A549 (cell line): ENCODE measurements at places on chromosomes 5 and 9. TPM values are rescaled to one million over a fixed set of nuclear protein-coding genes. Genes with fewer than 3 reads are reported as not detected.

GFI1B gene
- not detected in 3 replicates for polyA plus RNA-seq

BTNL3 gene
- polyA plus RNA-seq = not detected in 3 replicates

PCDHGA10 gene
- polyA plus RNA-seq = 0.01 TPM in 1 of 3 replicates, not detected in the others

MARCOL gene
- polyA plus RNA-seq = 0.06 to 0.14 TPM (median 0.11 TPM) in 3 replicates

TICAM2 gene
- 0.37 to 0.77 TPM (median 0.49 TPM) in 3 replicates for polyA plus RNA-seq

FGF18 gene
- polyA plus RNA-seq = 0.09 to 0.34 TPM (median 0.18 TPM) in 3 replicates

PRRX2 gene
- polyA plus RNA-seq = 2.2 to 2.7 TPM (median 2.3 TPM) in 3 replicates

GRCh38 chr5:150139334-150139733, 16.3 kb downstream of the PDGFRB start:
- no peak for DNase-seq

- no peak for DNase-seq
Measured at GRCh38 chr5:130335117-130335516, 430.9 kb downstream of the CHSY3 start.

GRCh38 chr5:169287529-169287928, 13.4 kb downstream of the SLIT3 start:
- no peak for DNase-seq

DNA sequence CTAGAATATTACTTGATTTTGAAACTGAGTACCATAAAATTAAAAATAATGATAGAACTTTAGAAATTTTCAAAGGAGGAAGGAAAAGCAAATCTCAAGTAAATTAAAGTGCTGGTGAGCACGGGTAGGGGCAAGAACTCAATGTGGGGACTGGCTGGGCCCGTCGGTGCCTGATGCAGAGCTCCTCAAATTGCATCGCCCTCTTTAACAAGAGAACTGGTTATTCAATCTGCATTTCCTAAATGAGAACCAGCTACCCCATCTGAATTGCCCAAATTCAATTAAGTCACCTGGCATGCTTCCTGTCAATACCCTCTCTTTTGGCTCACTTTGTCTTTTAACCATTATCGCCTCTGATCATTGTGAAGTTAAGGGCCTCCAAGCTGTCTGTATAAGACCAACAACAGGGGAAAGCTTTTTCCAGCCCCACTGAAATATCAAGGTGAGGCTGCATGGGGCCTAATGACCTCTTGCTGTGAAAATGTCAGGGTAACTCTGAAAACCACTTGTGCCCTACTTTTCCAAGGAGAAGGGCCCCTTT, 316.7 kb downstream of the SLIT3 start:
- no peak for DNase-seq

DNA sequence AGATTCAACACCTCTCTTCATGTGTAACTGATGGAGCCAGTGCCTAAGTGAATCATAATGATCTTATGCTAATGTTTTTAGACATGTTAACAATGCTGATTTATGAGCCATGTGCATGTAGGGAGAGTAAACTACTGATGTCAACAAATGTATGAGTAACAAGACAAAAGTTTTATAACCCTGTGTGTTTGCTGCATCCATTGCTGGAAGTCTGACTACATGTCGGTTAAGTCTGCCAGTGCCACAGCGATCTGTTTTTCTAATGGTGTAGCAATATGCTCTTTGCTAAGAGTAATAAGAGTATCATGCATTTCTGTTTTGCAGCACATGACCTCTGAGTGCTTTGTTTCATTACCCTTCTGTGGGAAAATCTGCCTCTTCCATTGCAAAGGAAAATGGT, 26.4 kb upstream of the TMOD1 start:
- DNase-seq = no peak

DNA sequence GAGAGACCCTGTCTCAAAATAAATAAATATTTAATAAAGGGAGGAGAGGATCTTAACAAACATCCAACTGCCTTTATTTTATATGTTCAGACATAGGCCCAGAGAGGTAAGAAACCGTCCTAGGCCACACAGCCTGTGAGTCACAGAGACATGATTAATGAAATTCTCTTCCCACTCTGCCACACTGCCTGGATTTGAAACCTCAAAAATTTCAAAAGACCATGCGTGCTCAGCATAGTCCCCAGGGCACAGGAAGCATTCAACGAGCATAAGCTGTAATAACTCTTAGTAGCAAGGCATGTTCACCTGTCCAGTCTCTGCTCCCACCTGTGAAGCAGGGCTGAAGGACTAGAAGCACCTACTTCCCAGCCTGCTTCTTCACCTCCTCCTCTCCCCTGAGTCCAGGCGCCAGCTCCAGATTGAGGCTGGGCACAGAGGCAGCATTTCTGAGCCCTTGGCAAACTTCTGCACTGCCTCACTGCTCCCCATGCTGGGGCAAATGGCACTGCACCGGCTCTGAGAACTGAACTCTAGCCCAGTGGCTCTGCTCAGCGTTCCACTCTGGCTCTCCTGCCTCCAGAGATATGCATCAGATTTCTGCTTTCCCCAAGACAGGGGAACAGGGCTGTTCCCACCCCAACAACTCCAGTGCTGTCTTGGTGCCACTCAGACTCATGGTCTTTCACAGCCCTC, 1.1 kb downstream of the FAT2 start:
- DNase-seq = no peak

DNA sequence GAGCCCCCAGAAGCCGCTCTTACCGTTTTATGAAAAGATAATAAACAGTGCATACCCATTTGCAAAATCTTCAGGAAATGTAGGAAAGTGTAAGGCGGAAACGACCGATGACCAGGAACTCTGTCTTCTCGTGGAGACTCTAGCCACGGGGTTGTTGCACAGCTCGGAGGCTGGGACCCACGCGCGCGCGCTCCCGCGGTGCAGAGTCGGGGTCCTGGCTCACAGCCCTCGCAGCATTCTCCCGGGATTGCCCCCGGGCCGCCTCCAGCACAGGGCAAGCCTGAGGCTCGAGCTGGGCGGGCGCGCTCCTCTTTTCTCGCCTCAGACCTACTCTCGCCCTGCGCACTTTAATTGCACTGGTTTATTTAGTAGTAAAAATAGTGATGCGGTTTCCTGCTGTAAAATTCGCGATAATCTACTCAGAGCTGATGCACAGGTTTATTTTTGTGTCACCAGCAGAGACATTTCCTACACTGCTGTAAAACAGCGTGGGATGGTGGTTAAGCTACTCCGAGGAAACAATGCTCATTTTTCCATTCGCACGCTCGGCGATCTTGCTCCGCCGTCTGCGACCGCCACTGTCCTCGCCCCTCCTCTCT, 15.5 kb downstream of the TRIM7 start:
- DNase-seq = no peak

DNA sequence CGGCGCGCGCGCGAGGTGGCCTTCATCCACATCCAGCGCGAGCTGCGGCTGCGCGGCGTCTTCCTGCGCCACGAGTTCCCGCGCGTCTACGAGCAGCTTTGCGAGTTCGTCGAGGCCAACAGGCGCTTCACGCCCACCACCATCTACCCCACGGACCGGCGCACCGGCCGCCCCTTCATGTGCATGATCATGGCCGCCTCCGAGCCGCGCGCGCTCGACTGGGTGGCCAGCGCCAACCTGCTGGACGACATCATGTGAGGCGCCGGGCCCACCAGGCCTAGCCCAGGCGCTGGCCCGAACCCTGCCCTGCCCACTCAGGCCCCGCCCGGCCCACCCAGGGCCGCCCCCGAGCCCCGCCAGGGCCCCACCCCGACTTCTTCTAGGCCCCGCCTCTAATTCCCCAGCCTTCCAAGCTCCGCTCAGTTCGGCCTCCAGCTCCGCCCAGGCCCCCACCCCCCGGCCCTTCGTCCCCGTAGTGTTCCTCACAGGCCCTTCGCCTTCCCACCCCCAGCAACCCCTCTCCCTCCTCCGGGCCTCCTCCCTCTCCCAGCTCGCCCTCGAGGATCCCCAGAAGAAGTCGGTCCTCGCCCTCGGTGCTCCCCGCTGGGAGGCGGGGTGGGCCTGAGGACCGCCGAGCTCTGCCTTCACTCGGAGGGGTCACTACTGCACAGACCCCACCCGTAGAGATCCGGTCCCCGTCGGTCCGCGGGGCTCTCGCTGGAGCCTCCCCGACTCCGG, 2.0 kb upstream of the PHPT1 start:
- peak; percentile 85 for DNase-seq

DNA sequence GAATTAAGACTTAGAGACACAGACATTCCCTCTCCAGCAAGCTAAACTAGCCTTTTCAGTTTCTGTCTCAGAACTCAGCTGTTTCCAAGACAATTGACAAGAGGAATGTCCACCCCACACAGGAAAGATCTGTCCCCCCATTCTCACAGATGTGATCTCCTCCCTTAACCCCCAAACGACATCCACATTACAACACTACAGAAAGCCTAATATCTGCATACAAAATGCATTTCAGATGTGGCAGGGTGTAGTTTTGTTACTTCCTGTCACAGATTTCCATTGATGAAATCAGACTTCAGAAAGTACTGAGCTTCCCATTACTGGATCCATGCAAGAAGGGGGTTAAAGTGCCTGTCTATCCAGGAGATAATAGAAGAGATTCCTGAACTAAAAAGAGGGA, 2.9 kb upstream of the ARSI start:
- no peak for DNase-seq

DNA sequence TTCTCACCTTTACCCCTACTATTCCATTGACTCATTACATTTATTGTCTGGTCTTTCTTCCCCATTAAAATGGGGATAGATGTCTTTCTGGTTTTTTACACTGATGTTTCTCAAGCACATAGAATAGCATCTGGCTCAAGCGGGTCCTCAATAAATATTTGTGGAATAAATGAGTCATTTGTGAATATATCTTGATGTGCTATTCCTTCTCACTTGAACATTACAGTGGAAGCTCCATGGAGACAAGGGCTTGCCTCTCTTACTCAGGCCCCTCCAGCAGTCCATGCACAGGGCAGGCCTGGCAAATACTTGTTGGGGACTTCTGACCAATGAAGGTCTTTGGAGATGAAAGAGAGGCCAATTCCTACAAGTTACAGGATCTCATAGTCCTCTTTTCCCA, 151.7 kb upstream of the TAS2R1 start:
- no peak for DNase-seq

DNA sequence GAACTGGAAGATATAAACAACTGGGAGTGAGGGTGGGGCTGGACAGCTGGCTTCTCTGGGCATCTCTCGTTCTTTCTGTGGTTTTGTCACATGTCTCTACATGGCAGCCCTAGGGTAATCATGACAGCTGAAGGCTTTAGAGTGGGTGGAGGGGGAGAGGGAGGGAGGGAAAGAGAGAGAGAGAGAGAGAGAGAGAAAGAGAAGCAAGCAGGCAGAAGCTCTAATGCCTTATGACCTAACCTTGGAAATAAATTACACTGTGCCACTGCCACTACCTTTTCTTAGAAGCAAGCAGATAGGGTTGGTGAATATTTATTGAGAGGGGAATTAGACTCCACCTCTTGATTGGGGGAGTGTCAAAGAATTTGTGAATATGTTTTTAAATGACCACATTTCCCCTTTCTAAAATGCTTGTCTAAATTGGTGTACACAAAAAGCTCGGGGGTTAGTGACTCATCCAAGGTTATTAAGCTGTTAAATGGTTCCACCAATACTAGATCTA, 2.6 kb upstream of the DAPK1 start:
- DNase-seq = no peak

GRCh38 chr5:144167998-144168397, 2.5 kb downstream of the YIPF5 start:
- no peak for DNase-seq

DNA sequence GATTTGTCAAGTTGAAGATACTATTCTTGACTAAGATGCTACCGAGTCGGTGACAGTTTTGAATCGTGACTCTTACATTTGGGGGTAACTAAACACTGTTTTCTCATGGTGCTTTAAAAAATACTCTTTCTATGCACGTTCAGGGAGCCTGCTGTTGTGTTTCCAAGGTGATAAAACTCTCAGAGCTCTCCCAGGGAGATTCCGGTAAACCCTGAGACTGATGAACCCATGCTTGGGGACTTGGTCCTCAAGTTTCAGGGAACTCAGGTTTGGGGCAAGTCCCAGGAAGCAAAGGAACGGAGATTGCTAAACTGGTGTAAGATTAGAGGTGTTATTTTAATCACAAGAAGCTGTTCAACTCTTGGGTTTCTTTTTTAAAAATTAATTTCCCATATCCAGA, 1.4 kb downstream of the GDA start:
- no peak for DNase-seq

- DNase-seq = no peak
Measured at GRCh38 chr9:121292801-121293241, 24.9 kb downstream of the GSN start.

DNA sequence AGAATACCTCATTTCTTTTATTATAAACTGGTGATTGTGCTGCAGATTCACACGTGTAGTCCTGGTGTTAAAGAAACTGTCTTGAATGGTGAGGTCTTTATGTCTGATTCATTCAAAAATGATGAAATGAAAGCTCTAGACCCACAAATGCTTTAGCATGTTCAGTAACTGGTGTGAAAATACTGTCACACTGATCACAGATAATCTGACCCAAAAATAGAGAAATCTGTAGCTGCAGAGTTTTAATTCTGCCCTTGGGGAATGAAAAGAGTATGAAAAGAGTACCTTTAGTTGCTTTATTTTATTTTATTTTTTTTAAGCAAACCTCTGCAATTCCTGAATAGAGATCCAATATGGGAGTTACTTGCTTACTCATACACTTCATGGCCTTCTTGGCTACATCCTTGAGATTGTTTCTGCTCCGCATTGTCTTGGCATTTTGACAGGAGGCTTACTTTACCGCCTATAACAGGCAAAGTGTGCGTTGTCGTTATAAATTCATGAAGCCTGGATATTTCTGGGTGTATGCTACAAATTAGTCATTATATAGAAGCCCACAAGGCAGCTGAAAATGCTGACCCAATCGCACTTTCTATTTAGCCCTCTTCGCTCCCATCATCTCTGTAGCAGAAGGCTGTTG, 2.7 kb downstream of the RGMB start:
- no peak for DNase-seq

DNA sequence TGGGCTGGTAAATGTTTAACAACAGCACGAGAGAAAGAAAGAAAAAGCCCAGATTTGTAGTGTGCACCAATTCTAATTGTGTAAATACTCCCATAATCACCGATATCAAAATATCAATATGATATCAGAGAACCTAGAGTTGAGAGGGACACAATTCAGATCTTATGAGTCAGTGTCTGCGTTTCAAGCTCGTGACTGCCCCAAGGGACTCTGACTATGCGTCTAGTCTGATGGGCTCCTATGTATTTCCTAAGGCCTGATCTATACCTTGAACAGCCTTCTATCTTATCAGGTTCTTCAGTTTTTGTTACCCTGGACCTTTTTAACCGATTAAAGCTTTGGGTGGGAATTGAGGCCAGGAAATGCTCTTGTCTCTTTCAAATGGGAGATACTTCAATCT, 243.0 kb upstream of the SLC24A2 start:
- DNase-seq = no peak

- peak; percentile 74 for DNase-seq
Measured at GRCh38 chr9:92671323-92671722, 1.4 kb upstream of the IPPK start.

- DNase-seq = no peak
Measured at GRCh38 chr9:131645078-131645776, 94.6 kb downstream of the RAPGEF1 start.

GRCh38 chr5:173321886-173322285, 6.3 kb downstream of the STC2 start:
- no peak for DNase-seq

GRCh38 chr5:125551246-125551645, 804.8 kb upstream of the ZNF608 start:
- DNase-seq = no peak

GRCh38 chr9:123322273-123323195, 33.5 kb upstream of the CRB2 start:
- no peak for DNase-seq

GRCh38 chr5:132205385-132206125, 22.1 kb downstream of the P4HA2 start:
- no peak for DNase-seq
